ENCODE measurements at places on chromosomes 5 and 9. TPM values are rescaled to one million over a fixed set of nuclear protein-coding genes. Genes with fewer than 3 reads are reported as not detected.

DNA sequence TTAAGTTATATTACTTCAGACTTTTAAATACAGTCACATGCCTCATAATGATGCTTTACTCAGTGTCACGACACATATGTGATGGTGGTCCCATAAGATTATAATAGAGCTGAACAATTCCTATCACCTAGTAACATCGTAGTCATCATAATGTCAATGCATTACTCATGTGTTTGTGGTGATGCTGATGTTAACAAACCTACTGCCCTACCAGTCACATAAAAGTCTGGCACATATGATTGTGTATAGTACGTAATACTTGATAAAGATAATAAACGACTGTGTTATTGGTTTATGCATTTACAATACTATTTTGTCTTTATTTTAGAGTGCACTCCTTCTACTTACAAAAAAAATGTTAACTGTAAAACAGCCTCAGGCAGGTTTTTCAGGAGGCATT lies 103.7 kb downstream of the PAM start:
- no peak for DNase-seq

- no peak for DNase-seq
Measured at GRCh38 chr5:1507961-1508658, 15.7 kb downstream of the LPCAT1 start.

DNA sequence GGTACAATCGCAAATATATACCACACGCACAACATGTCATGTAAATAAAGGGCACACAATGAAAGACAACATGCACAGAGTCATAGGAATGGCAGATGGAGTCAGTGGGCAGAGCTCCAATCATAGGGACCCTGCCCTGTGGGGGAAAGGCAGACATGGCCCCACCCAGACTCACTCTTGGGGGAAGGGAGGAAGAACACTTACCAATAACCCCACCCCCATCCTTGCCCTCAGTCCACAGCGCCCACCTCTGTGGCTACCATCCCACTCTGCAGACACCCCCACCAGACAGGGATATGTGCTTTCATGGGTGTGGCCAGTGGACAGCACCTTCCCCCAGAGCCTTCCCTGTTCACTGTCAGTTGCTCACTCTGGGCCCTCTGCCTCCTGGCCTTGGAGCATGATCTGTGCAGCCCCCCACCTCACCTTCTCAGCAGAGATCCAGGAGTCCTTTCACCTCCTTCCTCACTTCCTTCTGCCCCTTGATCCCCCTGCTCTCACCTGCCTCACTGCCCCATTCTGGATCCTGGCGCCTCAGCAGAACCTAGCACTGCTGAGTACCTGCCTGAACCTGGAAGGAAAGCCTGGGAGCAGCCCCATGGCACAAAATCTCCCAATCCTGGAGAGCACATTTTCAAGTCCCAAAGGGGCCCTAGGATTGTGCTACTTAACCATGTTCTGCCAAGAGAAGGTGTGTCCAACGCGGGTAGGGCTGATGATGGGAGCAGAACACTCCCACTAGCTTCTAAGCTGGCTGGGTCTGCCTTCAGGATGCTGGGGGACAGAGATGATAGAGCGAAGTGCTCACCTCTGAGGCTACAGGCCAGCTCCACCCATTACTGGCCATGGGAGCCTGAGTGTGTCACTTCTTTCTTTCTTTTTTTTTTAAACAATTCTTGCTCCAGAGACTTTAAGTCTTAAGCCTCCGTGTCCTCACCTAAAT lies 1.5 kb upstream of the PHF19 start:
- DNase-seq = no peak

GRCh38 chr9:132268725-132269352 lies 85.9 kb downstream of the SETX start:
- peak; percentile 65 for DNase-seq

DNA sequence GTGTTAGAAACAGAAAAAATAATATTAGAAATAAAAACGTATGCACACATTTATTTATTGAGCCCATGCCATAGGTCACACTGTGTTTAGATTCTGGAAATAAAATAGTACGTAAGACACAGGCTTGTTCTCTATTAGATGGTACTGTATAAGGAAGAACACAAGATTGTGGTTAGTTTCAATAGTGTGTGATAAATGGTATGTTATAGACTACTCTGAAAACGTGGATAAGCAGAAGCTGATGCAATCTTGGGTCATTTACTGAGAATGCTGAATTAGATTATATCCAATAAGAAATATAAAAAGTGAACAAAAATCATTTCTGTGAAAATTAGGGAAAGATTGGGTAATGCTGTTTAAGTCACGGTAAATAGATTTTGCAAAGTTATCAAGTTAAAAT lies 1456.4 kb upstream of the ACO1 start:
- DNase-seq = peak; percentile 50

- no peak for DNase-seq
Measured at GRCh38 chr9:20573023-20573422, 49.3 kb downstream of the MLLT3 start.

- no peak for DNase-seq
Measured at GRCh38 chr9:18368206-18368605, 105.7 kb upstream of the ADAMTSL1 start.

DNA sequence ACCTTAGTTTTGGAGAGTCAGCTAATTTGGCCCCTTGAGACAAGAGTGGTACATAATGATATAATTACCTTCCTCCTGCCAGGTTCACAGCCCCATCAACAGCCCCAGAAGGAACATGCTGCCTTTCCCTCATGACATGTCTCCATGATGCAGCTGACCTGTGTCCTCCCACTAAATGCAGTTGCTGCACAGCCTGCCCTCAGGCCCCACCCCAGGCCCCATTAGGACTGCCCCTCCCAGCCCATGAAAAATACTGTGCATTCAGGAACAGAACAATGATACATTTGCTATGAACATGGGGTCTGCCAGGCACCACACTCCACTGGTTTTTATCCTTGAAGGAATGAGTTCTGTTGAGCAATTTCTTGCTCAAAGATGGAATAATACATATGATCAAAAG lies 176.4 kb downstream of the C5orf15 start:
- DNase-seq = no peak

DNA sequence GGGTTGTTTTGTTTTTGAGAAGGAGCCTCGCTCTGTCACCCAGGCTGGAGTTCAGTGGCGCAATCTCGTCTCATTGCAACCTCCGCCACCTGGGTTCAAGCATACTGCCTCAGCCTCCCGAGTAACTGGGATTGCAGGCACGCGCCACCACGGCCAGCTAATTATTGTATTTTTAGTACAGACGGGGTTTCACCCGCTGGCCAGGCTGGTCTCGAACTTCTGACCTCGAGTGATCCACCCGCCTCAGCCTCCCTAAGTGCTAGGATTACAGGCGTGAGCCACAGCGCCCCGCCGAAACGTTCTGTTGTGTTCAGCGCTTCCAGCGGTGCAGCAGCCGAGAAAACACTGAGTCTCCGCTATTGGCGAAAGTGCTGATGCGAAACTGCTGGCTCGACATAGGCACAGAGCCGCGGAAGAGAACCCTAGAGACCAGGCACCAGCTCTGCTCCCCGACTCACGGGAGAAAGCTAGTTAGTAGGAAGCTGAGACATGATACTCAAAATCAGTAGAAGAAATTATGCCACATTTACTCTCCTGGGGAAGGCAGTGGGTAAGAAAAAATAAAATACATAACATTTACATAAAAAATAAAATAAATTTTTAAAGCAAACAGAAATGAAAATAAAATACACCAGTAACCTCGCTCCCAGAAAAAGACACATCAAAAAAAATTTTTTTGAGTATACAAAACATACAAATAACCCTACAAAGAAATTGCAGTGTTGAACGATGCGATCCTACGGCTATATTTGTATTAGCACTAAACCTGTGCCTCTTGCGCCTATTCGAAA lies 31.6 kb downstream of the ANXA2R start:
- DNase-seq = peak; percentile 90

GRCh38 chr5:80620211-80620610 lies 34.2 kb upstream of the MSH3 start:
- DNase-seq = no peak

GRCh38 chr5:37437711-37438110 lies 58.6 kb downstream of the WDR70 start:
- no peak for DNase-seq

- no peak for DNase-seq
Measured at GRCh38 chr5:62343428-62343827, 37.4 kb downstream of the KIF2A start.

Gene PCDHB4
- total RNA-seq = not detected

Gene SLC34A3
- not detected for total RNA-seq

Gene CAMK2A
- total RNA-seq = not detected

Gene LRRC70
- total RNA-seq = 0.54 TPM

Gene CXCL14
- total RNA-seq = 0.26 TPM

Gene IL3
- not detected for total RNA-seq

Gene WDR31
- total RNA-seq = 1.5 TPM

Data from NCI-H460 (cell line).